ENCODE measurements at places on chromosomes 4 and X.

DNA sequence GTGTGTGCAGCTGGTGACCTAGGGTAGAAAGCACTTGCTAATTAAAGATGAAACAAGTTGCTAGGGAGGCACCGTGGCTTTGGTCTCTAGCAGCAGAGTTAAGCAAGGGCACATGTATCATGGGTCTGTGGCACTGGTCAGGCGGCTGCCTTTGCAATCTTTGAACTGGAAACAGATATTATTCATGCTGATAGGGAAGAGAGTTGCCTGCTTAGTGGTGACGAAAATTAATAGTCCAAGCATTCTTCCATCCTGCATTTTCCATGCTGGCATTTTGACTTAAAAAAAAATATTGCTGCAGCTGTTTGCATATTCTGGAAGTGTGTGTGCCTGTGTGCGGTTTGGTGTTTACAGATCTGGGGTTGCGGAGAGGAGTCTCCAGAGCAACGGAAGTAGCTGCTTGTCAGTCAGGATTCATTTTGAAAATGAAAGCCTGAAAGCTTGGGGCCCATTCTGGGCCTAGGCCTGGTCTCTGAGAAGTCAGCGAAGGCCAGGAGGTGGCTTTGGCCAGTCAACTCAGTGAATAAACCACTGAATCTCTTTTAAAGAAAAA, 2.3 kb upstream of the SOWAHD start:
- DNase-seq = no peak

- DNase-seq = no peak
Observed at GRCh38 chrX:94908171-94908570, 1234.2 kb downstream of the FAM133A start.

DNA sequence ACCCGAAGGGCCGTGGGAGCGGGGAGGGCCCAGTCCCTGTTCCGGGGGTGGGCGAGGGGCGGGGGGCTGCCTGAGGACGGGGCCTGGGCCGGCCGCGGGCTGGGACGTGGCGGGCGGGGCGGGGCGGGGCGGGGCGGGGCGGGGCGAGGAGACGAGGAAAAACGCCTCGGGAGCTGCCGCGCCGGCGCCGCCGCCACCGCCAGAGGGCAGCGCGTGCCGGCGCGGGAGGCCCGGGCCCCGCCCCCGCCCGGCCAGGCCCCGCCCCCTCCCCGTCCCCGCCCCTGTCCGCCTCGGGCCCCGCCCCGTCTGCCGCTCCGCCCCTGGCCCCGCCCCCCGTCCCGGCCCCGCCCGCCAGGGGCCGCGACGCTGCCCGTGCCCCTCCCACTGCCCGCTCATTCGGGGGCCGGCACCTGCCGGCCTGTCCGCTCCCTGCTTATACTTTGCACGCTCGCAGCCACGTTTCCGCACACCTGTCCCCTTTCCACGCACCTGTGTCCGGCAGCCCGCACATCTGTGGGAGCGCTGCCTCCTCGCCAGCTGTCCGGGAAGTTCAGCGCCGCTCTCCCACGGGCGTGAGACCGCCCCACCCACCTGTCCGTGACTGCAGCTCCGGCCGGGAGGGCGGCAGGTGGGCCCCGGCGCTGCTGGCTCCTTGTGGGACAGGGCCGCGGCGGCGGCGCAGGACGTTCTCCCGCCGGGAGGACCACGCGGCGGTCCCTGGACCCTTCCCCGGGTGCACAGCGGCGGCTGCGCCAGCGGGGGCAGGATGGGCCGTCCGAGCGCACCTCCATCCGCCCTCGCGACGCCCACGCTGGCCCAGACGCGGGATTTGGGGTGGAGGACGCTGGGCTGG, 1.7 kb upstream of the FGFRL1 start:
- peak; percentile 10 for DNase-seq

- DNase-seq = no peak
Observed at GRCh38 chr4:38805530-38806145, 1.0 kb upstream of the TLR1 start.

DNA sequence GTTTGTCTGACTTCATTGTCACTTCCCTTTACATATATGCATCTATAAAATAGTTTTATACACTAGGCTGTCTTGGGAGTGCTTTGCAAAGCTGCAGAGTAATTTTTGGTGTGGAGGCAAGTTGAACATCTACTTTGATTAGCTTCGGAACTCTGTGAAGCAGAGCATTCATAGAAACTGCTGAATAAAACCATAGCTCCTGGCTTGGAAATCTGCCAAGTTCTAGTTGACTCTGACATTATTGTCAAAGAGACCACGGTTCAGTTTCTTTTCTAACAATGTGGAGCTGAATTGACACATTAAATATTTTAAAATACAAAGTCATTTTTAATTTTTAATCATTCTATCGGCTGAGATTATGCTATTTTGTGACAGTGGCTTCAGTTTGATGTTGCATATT, 335.0 kb downstream of the BMPR1B start:
- peak; percentile 33 for DNase-seq

- DNase-seq = no peak
Observed at GRCh38 chrX:16333453-16333852, 166.2 kb downstream of the MAGEB17 start.

GRCh38 chrX:5640071-5640470, 588.6 kb downstream of the NLGN4X start:
- DNase-seq = no peak

GRCh38 chrX:121231566-121232358, 184.4 kb downstream of the GLUD2 start:
- no peak for DNase-seq
